ENCODE measurements at places on chromosomes 4 and X.

- no peak for DNase-seq
Observed at GRCh38 chrX:80807606-80807991, 2.1 kb downstream of the BRWD3 start.

DNA sequence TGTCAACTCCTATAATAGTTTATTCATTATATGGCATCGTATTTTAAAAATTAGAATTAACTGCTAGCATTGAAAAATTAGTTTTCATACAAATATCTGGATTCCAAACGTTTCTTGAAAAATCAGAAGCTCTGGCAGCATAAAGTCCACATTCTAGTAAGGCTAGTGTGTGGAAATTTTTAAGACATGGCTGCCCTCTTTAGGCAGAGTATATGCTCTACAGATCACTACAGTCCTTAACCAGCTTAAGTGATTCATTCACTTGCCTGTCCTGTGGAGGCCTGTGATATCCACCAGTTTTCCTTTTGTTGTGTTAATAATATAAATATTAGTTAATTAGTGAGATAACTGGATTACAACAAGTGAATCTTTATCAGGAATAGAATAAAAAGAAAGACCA is 287.2 kb downstream of the OPHN1 start:
- no peak for DNase-seq

- no peak for DNase-seq
Observed at GRCh38 chrX:23896981-23897380, 10.8 kb downstream of the APOO start.

- no peak for DNase-seq
Observed at GRCh38 chrX:75155447-75155826, 646 bp downstream of the ABCB7 start.

DNA sequence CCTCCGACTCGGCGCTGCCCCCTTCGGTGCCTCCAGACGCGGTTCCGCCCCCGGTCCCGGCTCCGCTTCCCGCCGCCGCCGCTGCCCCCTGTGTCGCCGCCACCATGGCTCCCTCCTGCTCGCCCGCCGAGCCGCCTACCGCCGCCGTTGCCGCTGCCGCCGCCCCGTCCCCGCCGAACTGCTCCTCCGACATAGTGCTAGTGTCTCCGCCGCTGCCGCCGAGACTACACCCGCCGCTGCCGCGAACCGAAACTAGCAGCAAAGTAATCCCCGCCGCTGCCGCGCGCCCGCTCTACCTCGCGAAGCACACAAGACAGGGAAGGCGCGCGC is 340 bp downstream of the HNRNPD start:
- DNase-seq: no peak

GRCh38 chrX:41906515-41907187 is 16.7 kb downstream of the CASK start:
- no peak for DNase-seq

DNA sequence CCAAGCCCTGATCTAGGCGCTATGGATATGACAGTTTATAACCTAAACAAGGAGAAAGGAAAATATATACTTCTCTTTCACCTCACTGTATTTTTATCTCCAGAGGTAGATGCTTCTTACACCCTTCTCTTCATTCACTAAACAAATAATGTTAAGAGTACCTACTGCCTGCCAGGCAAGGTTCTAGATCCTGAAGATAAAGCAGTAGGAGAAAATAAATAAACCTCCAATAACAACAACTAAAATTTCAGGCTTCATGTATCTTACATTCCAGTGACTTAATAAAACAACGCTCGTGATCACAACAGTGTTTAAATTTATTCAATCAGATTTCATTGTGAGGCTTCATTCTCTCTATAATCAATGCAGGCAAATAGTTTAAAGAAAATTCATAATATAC is 20.7 kb downstream of the PDGFC start:
- no peak for DNase-seq

DNA sequence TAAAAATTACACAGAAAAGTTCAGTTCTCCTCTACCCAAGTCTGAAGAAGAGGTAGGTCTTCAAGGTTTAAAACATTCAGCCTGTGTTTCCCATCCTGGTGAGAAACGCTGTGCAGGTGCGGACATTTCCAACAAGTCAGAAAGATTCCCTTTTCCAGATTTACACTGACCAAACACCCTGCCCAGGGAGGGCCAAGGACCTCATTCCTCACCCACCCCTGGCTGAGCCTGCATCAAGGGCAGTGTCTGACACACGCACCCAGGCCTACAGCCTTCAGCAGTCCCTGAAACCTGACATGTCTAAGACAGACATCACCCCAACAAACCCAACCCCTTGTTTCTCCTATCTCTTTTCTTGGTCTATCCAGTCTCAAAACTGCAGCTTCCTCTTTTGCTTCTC is 105.9 kb downstream of the APBB2 start:
- DNase-seq: no peak

DNA sequence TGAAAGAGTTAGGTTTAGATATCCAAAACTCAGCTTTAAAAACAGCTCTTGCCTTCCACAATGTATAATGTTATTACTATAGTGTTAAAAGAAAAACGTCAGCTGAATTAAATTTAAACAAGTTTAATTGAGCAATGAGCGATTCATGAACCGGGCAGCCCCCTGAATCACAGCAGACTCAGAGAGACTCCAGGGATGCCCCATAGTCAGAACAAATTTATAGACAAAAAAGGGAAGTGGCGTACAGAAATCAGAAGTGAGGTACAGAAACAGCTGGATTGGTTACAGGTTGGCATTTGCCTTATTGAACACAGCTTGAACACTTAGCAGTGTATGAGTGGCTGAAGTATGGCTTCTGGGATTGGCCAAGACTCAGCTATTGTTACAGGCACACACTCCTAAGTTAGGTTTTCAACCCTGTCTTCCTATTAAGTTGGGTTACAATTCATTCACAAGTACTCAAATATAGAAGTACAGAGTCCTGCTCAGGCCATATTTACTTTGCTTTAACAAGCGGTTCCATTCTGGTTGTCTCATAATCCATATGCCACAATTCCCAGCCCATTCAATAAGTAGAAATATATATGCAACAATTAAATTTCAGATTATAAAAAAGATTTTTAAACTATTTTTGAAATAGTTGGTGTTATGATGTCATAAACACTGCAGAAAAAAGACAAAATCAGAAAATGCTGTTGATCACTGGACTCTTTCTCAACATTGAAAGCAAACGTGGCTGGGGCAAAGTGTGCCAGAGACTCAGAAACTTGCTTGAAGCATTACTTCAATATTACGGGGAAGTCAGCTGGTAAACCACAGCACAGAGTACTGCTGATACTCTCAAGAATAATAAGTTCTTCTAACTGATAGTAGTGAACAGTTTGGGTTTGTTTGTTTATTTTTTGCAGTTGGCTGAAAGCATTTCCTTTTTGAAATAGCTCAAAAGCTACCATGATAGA is 459.7 kb downstream of the RAB28 start:
- no peak for DNase-seq

DNA sequence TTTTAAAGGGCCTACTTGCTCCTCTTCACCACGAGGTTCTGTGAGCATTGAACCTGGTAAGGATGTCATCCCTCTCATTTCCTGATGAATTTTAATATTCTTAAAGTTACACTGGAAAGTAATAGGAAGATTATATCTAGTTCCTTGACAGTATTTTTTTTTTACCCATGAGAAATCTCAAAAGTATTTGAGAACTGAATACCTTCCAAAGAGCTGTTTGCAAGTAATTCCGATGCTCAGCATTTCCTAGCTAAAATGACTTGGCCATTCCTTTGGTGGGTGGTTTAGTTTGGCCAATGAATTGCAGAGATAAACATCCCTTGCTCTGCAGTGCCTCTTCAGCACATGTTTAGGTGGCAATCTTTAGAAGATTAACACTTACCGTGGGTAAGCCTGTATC is 110.2 kb upstream of the WDR1 start:
- no peak for DNase-seq

DNA sequence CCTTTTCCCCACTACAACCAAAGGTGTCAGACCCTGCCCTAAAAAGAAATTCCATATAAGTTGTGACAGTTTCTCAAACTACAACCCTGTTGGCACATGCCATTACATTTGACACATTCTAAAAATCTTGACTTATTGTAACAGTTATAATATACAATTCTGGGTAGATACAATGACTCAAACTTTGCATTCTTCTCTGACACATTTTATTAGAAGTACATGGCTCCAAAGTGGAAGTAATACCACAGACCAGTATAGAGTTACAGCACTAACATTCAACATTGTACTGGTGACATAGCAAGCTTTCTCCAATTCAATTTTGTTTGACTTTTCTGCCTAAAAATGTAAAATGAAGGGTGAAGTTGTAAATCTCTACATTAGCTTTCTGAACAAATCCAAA is 196.6 kb upstream of the ETNPPL start:
- no peak for DNase-seq

DNA sequence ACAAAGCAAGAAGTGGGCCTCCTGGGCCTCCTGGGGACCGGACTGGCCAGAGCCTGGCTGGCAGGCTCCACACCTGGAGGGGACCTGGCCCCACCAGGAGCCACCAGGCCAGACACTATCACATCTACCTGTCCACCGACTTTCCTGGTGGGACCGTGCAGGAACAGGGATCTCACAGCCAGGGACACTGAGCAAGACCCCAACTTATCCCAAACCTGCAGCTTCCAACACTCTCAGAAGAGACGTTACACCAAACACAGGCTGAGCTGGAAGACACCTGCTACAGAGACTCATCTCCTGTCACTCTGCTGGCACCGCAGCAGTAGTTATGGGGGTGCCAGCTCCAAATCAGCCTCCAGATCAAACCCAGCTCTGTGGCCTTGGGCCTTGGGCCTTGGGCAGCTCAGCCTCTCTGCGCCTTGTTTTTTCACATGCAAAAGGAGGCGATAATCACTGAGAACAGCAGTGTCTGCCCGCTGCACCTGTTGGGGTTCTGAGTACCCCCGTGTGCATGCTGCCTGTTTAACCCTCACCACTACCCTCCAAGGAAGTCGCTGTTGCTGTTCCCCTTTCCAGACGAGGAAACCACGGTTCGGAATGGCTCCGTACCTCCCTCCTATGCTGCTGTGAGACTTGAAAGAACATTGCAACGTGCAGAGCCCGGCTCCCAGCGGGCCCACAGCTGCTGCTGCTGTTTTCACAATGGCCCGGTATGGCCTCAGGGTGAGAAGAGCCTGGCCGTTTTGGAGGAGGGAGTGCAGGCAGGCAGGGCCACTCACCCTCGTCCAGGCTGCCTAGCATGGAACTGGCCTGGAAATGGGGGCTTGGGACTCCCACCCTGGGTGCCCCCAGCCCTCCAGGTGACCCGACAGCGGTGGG is 69.6 kb downstream of the ADRA2C start:
- no peak for DNase-seq

DNA sequence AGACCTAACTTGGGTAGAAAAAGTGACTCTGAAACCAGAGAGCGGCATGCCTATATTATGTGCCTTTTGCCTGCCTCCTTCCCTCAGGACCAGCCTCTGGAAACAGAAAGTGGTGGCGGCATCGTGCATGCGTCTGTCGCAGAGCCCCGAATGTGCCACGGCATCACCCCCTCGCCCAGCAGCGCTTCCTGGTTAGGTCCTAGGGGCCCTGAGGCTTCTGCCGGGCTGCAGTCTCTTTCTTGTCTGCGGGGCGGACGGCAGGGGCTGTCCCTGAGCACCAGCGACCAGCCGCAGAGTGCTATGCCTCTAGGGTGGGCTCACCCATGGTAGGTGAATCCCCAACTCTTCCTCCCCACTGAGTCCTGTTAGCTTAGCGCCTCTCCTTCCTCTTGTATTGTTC is 68.7 kb downstream of the VSIG4 start:
- no peak for DNase-seq

DNA sequence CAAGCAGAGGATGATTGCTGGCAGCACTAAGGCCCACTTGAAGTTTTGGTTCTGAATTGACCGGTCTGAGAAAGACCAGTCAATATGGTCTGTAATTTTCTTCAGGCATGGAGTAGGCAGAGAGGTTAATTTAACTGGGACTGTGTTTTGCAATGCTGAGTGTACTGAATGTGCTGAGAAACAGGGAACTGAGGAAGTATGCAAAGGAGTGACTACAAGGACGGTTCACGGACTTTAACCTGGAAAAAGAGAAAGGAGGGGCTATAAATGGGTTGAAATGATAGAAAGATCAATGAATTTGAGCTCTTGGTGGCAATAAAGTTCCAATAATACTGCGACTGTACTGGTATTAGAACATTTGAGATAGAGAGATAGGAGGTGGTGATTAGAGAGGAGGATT is 84.5 kb downstream of the MAGEB17 start:
- DNase-seq: no peak

DNA sequence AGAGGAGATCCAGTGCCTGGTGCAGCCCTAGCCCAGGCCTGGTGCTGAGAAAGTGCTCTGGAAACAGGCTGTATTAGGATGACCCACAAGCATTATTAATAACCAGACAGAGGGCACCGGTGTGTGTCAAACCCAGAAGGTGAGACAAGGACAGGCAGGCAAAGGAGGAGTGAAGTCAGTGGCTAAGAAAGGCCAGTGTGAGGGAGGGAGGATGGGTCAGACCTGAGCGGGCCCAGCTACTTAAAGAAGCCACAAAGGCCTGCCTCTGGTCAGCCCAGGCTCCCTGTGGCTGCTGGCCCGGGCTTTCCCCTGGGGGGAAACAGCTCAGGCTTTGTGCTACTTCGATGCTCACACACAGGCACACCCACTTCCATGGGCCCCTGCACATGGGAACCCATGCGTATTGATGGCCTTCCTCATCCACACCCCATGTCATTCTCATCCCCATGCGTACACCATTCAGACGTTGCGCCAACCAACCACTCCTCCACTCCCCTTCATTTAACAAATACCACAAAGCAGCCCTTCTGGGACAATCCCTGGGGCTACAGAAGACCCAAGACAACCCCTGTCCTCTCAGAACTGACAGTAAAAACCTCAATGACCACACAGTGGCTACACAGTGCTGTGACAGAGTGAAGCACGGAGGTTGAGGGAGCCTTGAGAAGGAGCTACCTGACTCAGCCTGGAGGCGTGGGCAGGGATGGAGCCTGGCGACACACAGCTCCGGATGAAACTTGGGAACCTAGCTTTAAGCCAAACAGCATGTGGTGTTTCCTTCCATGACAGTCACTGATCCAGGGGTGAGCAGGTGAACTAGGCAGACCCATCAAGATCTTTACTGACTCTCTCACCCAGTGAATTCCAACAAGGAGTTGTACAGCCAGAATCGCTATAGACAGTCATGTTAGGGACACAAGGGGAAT is 24.9 kb upstream of the MTM1 start:
- DNase-seq: no peak

DNA sequence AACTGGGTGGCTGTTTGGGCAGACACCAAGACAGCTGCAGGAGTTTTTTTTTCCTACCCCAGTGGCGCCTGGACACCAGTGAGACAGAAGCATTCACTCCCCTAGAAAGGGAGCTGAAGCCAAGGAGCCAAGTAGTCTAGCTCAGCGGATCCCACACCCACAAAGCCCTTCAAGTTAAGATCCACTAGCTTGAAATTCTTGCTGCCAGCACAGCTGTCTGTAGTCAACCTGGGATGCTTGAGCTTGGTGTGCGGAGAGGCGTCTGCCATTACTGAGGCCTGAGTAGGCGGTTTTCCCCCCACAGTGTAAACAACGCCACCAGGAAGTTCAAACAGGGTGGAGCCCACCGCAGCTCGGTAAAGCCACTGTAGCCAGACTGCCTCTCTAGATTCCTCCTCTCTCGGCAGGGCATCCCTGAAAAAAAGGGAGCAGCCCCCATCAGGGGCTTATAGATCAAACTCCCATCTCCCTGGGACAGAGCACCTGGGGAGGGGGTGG is 171.4 kb downstream of the ARHGEF9 start:
- no peak for DNase-seq

- no peak for DNase-seq
Observed at GRCh38 chr4:184962125-184962638, 56.1 kb upstream of the HELT start.

- DNase-seq: no peak
Observed at GRCh38 chr4:36046026-36046425, 198.3 kb downstream of the ARAP2 start.

Data from activated T-helper 9 cell treated with anti-CD3 and anti-CD28 coated beads, Interleukin-2, amount 50 U/mL, for 16 hours (primary cell).